Esophagus squamous epithelium (tissue), 5 donors: ENCODE measurements at places on chromosomes 5 and 9.

GRCh38 chr5:60545551-60545950, 154.4 kb downstream of the DEPDC1B start:
- DNase-seq = no peak

GRCh38 chr5:176441921-176442323, 6.3 kb upstream of the FAF2 start:
- no peak for DNase-seq

DNA sequence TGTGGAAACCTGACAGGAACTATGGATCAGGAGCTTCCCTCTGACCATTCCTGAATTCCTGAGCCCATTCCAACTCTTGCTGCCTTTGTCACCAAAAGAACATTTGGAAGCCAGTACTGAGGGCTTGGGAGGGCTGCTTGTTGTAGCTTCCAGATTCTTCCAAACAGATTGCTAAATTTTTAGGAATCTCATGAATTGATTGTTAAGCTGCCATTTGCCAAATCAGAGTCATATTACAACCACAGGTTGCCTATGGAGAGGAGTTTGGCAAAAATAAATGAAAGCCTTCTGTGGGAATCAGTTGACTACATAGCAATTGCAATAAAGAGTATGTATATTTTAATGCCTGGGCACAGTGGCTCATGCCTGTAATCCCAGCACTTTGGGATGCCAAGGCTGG, 39.2 kb upstream of the SLC28A3 start:
- no peak for DNase-seq

- DNase-seq = no peak
Observed at GRCh38 chr5:134851307-134851923, 5.6 kb downstream of the C5orf24 start.

GRCh38 chr9:83012168-83012921, 50.6 kb downstream of the RASEF start:
- DNase-seq = no peak

DNA sequence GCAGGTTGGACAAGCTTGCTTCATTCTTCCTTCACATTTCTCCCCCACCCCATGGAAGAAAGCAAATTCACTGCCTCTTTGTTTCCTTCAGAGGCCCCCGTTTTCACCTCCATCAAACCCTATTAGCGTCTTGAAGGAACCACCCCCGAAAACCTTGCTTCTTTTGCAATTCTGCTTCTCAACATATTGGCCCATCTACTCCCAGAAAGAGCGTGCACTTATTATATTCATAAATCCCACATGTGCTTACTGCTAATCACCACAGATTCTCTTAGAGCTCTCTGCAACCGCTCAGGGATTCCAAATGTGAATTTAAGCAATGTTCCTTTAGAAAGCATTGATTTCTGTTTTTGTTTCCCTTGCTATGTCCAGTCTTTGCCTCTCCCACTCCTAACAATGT, 1.1 kb downstream of the F2RL2 start:
- no peak for DNase-seq

DNA sequence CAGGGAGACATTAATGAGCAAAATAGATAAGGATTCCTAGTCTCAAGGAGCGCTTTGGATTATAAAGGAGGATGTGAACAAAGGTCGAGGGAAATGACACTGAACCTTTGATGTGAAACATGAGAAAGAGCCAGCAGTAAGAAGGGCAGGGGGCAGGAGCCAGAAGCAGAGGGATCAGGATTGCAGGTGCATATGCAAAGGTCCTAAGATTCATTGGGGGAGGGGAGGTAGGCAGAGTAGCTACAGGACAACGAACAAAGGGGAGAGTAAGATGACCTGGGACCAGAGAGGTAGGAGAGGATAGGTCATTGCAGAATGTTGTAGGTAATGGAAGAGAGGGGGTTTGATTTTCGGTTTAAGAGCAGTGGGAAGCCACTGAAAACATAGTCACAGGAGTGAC, 129.2 kb upstream of the TRPM3 start:
- no peak for DNase-seq

GRCh38 chr9:68455451-68455850, 85.2 kb downstream of the TMEM252 start:
- DNase-seq = no peak

DNA sequence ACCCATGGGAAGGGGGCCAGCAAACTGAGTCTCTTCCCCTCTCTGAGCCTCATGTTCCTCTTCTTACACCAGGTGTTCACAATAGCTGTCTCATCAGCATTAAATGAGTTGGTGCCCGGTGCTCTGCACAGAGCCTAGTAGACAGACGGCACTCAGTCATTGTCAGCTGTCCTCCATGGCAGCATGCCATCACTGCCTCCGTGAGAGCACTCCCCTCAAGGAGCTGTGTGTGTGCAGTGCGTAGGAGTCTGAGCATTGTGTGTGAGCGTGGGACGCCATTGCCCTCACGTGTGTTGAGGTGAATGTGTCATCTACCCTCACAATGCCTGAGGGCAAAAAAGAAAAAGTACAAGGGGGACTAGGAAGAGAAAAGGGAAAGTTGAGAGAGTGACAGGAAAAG, 536.5 kb downstream of the CDK5RAP2 start:
- no peak for DNase-seq

GRCh38 chr5:160018945-160019625, 10.1 kb downstream of the TTC1 start:
- no peak for DNase-seq

- no peak for DNase-seq
Observed at GRCh38 chr9:7970681-7971330, 171.2 kb upstream of the DMAC1 start.

DNA sequence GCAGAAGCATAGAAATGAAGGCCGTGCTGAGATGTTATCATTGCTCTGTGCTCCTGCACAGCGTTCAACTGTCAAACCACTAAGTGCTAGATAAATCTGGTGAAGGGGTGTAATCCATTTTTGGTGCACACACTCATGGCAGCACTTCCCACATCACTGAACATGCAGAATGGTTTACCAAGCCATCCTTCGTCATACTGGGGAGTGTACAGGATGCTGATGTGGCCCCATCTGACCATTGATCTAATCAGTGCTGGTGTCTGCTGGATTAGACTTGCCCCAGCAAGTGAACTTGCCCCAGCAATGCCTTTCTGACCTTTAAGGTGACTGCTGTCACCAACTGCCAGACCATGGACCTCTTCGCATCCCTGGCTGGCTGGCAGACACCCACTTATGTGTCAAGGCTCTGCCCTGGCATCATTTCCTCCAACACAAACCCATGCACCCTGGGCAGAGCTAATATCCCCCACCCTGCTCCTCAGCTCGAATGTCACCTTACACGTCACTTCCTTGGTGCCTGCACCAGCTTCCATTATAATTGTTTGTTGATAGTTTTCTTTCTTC, 4.2 kb upstream of the SEMA4D start:
- no peak for DNase-seq

GRCh38 chr5:128014578-128014977, 69.0 kb upstream of the SLC12A2 start:
- no peak for DNase-seq

DNA sequence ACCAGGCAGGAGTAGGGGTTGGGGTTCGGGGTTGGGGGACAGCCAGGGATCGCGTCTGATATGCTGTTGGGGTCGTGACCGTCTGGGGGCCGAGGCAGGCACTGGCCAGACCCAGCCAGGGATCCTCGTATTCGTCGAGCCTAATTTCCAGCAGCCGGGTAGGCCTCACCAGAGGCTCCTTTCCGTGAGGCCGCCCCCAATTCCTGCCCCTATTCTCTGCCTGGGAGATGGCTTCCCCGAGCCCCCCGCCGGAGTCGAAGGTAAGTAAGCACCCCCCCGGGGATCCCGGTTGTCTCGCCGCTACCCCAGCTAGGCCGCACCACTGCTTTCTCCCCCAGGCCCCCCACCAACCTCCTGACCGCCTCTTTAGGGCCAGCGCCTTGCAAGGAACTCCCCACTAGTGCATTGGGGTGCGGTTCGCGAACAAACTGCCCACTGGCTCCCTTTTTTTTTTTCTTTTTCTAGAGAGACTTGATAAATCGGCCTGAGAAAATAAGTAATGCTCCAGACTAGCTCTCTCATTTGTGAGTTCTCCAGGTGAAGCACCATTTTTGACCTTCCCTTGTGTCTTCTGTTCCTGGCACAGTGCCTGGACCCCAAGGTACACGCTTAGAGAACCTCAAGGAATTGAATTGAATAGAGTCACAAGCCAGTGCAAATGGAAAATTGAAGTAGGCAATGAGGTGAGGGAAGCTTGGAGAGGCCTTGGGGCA, 435 bp downstream of the ZNF189 start:
- peak; percentile 59 for DNase-seq

GRCh38 chr5:1161833-1162229, 39.6 kb upstream of the SLC6A19 start:
- no peak for DNase-seq

GRCh38 chr9:101738566-101739183, at the start of gene GRIN3A:
Gene GRIN3A (minus strand): TSS chr9:101738647. CDS start chr9:101737979, 668 bp downstream.
- DNase-seq = no peak

DNA sequence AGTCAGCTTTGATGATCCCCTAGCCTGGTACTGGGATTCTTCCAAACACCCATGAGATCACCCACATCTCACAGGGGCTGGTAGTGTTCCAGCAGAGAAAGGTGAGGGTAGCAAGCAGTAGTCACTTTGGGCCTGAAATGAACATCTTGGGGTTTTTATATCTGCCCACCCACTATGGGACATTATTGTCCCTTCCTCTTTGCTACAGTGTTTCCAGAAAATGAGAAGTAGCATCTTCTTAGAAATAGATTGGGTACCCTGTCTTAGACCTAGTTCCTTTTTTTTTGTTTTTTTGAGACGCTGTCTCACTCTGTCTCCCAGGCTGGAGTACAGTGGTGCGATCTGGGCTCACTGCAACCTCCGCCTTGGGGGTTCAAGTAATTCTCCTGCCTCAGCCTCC, 249.2 kb upstream of the ANKRD55 start:
- no peak for DNase-seq

GRCh38 chr5:72379936-72380335, 59.8 kb downstream of the PTCD2 start:
- DNase-seq = no peak

DNA sequence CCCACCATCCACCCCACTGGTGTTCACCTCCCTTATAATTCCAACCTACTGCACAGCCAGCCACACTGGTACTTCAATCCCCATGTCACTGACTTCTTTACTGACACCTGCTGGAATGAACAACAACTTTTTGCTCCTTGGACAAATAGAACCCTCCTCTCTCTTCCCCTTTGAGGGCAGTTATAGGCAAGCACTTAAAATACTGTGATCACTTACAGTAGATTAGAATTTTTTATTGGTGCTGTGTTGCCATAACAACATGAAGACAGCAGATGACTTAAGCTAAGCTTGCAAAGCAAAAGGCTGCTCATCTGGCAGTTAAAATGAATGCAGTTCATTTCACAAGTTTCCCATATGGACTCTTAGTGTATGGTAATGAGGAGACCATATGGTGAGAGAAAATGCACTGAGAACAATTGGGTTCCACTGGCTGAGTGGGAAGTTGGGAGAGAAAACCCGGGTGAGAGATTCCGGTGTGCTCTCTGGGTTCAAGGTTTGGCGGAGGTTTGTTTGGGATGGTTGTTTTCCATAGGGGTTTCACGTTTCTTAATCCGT, 374.3 kb downstream of the EBF1 start:
- DNase-seq = no peak

- DNase-seq = no peak
Observed at GRCh38 chr9:9749591-9749990, 863.2 kb downstream of the PTPRD start.

DNA sequence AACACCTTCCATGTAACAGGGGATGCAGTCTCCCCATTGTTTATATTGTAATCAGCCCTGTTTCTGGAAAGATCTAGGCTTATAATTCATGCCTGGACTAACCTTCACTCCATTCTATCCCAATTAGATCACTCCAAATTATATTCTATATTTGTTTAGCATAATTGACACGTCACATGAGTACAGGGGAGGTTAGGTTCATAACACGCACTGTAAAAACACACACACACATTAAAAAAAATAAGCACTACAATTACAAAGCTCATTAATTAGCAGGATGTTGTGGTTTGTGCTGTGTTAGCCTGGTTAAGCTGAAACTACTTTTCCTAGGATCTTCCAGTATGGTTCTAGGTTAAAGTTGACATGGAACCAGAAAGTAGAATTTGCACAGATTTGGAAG, 126.0 kb downstream of the MLLT3 start:
- DNase-seq = no peak

GRCh38 chr9:18297056-18297841, 176.7 kb upstream of the ADAMTSL1 start:
- DNase-seq = no peak

- no peak for DNase-seq
Observed at GRCh38 chr5:56019306-56020272, 24.8 kb upstream of the IL6ST start.

GRCh38 chr5:93189707-93190120, 391.3 kb downstream of the NR2F1-AS1 start:
- no peak for DNase-seq

GRCh38 chr5:43244823-43245565, 53.0 kb downstream of the NIM1K start:
- no peak for DNase-seq

DNA sequence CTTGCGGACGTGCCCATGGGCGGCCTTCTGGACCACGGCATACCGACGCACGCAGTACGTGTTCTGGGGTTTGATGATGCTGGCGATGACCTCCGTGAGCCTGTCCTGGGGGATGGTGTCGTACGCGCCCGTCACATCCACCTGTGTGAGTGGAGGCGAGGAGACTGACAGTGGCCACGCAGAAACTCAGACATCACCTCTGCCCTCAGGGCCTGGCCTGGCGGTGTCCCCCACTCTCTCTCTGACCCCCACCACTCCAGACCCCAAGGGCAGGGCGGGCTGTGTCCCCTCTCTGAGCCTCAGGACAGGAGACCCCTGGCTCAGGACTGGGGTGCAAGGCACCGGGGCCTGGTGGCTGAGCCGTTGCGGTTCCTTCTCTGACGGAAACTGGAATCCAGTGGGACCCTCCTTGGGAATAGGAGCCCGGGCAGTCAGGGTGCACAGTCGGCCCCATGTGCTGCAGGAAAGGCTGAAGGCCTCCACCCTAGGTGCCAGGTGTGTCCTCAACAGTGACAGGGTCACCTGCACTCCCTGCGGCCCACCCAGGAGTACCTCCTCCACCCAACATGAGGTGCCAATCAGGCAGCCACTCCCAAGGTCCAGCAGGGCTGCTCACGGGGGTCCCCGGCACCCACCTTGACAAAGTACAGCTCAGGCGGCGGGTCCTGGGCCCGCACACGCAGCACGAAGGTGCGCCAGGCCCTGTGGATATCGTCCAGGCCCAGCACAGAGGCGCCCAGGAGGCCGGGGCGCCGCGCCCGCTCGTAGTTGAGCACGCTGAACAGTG, 16.0 kb downstream of the TERT start:
- DNase-seq = no peak

DNA sequence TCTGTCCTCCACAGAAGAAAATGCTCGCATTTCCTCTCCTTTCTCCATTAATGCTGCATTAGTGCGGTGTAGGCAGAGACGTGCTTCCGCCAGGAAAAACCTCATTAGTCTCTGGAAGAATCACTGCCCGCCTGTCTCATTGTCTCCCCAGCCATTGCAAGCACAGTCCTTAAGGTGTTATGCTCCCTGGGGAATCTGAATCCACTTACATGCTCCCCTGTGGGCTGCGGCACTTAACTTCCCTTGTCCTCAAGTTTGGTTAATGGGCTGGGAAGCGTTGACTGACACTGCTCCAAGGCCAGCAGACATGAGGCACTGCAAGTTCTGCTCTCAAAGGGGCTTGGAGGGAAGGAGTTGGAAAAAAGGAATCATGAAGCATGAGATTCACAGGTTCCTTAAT, 41.6 kb downstream of the TARS1 start:
- no peak for DNase-seq
